ENCODE measurements at places on chromosomes 7 and 10. TPM values are rescaled to one million over a fixed set of nuclear protein-coding genes. Genes with fewer than 3 reads are reported as not detected.
A peak's percentile ranks its signal among the peaks of the same experiment; 100 is the strongest.

YWHAG gene
- 68.4 TPM for total RNA-seq

CPN1 gene
- not detected for total RNA-seq

MAGI2 gene
- 17.0 TPM for total RNA-seq

IFIT1B gene
- total RNA-seq, result not detected

RHEB gene
- total RNA-seq, result 81.4 TPM

DNA sequence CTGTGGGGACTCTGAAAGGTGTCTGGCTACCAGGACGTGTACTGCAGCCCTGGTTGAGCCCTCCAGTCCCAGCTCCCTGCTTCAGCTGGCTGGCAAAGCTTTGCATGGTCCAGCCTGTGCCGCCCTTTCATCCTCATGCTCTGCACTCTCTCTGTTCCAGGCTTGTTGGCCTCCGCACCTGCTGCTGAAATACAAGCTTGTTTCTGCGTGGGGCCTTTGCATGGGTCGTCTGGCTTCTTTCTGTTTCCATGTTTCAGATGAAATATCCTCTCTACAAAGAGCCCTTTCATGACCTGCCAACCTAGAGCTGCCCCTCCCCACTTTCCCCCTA is 45.9 kb downstream of the TSPAN15 start:
- no peak for DNase-seq
- H3K27ac ChIP-seq, result no peak overlapping the region
- no peaks in the 10 kb centered on the region for H3K27me3 ChIP-seq
- H3K4me1 ChIP-seq, result no peaks in the 10 kb centered on the region

DNA sequence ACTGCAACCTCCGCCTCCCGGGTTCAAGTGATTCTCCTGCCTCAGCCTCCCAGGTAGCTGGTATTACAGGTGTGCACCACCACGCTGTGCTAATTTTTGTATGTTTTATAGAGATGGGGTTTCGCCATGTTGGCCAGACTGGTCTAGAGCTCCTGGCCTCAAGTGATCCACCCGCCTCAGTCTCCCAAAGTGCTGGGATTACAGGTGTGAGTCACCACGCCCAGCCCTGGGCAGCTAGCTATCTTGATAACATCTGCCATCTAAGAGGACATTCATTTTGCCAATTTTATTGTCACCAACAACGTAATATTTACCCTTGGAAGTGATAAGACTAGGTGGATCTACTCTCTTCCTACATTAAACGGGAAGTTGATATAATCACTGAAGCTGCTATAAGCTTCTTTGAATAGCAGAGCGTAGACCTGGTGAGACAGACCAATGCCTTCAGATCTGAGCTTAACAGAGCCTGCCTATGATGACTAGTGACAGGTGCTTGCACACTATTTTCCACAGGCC is 39.7 kb upstream of the SLC35B4 start:
- no peaks in the 10 kb centered on the region for H3K27me3 ChIP-seq
- no peak for DNase-seq
- H3K27ac ChIP-seq, result no peak overlapping the region
- no peak overlapping the region for H3K4me3 ChIP-seq

GRCh38 chr10:878895-879294 is 52.6 kb downstream of the LARP4B start:
- no peaks in the 10 kb centered on the region for H3K4me1 ChIP-seq
- H3K4me3 ChIP-seq, result no peak overlapping the region
- peaks cover 10% of the 10 kb centered on the region for H3K36me3 ChIP-seq
- H3K27me3 ChIP-seq, result no peaks in the 10 kb centered on the region
- no peak overlapping the region for H3K27ac ChIP-seq
- peak; percentile 58 for DNase-seq

GRCh38 chr7:11636274-11636673 is 195.7 kb downstream of the THSD7A start:
- no peak overlapping the region for H3K27ac ChIP-seq
- DNase-seq, result no peak
- no peak overlapping the region for H3K4me3 ChIP-seq
- no peaks in the 10 kb centered on the region for H3K27me3 ChIP-seq

- H3K27ac ChIP-seq, result peak overlapping the region; percentile 96
- peaks cover 7% of the 10 kb centered on the region for H3K4me1 ChIP-seq
- H3K27me3 ChIP-seq, result no peaks in the 10 kb centered on the region
- no peak for DNase-seq
These were observed 11.0 kb upstream of the HNRNPF start for GRCh38 chr10:43419997-43420368.

- H3K4me3 ChIP-seq, result no peak overlapping the region
- no peaks in the 10 kb centered on the region for H3K4me1 ChIP-seq
- no peaks in the 10 kb centered on the region for H3K36me3 ChIP-seq
- no peaks in the 10 kb centered on the region for H3K27me3 ChIP-seq
- H3K27ac ChIP-seq, result no peak overlapping the region
These were observed 60.5 kb downstream of the GTF2IRD1 start for GRCh38 chr7:74514131-74514591.

DNA sequence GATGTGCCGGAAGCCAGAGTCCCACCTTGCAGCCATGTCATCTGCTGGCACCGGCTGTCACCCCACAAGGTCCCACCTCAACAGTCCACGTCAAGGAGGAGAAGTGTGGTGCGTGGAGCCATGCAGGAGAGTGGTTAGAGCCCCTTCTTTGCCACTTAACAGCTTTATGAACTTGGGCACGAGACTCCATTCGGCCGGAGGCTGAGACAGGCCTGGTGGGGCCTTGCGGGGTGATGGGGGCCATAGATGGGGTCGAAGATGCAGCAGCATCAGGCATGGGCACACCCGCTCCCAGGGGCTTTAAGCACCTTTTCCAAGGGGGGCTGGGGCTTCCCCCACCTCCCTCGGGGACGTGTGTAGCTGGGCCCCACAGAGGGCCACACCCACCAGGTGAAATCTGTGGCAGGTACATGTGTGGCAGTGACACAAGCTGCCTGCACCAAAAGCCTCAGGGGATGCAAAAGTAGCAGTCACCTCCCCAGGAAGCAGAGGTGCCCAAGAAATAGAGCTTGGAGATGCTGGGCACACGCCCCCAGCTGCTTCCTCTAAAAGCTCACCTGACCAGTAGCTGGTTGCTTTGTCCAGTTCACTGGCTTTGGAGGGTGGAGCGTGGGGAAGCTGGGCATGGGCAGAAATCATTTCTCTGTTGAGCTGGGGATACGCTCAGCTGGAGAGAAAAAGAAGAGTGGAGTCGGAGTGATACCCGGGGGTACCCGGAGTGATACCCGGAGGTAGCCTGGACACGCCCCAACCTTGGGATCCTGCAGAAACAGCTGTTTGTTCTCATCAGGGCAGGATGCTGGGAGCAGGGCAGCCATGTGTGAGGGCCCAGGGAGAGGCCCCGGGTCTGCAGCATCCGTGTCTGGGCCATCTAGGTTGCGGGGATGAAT is 199.8 kb downstream of the EBF3 start:
- no peak overlapping the region for H3K27ac ChIP-seq
- H3K4me1 ChIP-seq, result no peaks in the 10 kb centered on the region
- no peak for DNase-seq
- no peak overlapping the region for H3K4me3 ChIP-seq

GRCh38 chr7:55504093-55504859 is 68.0 kb downstream of the VOPP1 start:
- no peaks in the 10 kb centered on the region for H3K27me3 ChIP-seq
- no peak for DNase-seq
- peaks cover 8% of the 10 kb centered on the region for H3K4me1 ChIP-seq
- H3K36me3 ChIP-seq, result no peaks in the 10 kb centered on the region
- H3K4me3 ChIP-seq, result no peak overlapping the region

DNA sequence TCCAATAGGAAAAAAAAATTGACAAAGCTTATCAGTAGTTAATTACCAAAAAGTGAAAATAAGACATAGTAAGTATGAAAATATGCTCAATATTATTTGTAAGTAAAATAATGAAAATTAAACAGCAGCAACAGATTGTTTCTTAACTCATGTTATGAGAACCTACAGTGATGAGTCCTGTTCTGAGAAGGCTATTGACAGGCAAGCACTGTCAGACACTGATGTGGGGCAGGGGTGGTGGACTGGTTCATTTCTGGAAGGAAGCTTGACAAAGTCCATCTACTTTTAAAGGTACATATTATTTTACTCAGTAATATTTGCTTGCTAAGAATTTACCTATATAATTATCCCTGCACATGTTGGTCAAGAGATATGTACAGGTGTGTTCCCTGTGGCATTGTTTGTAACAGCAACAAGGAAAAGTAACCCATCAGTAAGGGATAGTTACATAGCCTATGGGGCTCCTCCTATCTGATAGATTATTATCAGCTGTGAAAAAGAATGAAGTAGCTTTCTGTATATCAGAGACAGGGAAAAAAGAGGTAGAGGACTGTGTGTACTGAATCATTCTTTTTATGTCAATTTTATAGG is 161.6 kb downstream of the RTKN2 start:
- no peak overlapping the region for H3K27ac ChIP-seq
- no peak for DNase-seq
- H3K36me3 ChIP-seq, result no peaks in the 10 kb centered on the region
- H3K4me3 ChIP-seq, result no peak overlapping the region

- H3K27me3 ChIP-seq, result no peaks in the 10 kb centered on the region
- DNase-seq, result no peak
- no peak overlapping the region for H3K27ac ChIP-seq
- H3K36me3 ChIP-seq, result no peaks in the 10 kb centered on the region
These were observed 15.9 kb downstream of the STK32C start for GRCh38 chr10:132291826-132292225.

GRCh38 chr10:50325449-50326171 is 74.3 kb upstream of the ASAH2 start:
- no peaks in the 10 kb centered on the region for H3K36me3 ChIP-seq
- peaks cover 25% of the 10 kb centered on the region for H3K4me1 ChIP-seq
- peak overlapping the region; percentile 89 for H3K27ac ChIP-seq
- DNase-seq, result peak; percentile 99
- no peaks in the 10 kb centered on the region for H3K27me3 ChIP-seq
- peak overlapping the region; percentile 25 for H3K4me3 ChIP-seq

- no peak overlapping the region for H3K27ac ChIP-seq
- no peak for DNase-seq
- H3K4me1 ChIP-seq, result no peaks in the 10 kb centered on the region
- no peaks in the 10 kb centered on the region for H3K36me3 ChIP-seq
- H3K4me3 ChIP-seq, result no peak overlapping the region
These were observed 116.4 kb upstream of the MKI67 start for GRCh38 chr10:128242641-128243040.

DNA sequence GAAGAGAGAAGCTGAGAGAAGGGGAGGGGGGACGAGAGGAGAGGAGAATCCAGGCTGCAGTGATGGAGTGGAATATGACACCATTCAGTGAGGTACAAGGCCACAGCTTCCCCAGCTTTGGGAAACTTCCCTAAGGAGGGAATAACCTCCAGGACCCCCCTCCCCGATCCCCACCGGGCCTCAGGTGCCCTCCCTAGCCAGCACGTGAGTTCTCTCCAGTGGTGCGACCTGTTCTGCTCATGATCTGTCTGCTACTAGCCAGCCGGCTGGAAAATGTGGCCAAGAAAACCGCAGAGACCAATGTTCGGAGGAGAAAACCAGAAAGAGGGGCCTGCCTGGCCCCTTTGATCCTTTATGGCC is 39.9 kb upstream of the AGK start:
- DNase-seq, result no peak
- no peak overlapping the region for H3K27ac ChIP-seq
- no peaks in the 10 kb centered on the region for H3K36me3 ChIP-seq
- H3K4me3 ChIP-seq, result no peak overlapping the region
- H3K27me3 ChIP-seq, result peaks cover 15% of the 10 kb centered on the region

DNA sequence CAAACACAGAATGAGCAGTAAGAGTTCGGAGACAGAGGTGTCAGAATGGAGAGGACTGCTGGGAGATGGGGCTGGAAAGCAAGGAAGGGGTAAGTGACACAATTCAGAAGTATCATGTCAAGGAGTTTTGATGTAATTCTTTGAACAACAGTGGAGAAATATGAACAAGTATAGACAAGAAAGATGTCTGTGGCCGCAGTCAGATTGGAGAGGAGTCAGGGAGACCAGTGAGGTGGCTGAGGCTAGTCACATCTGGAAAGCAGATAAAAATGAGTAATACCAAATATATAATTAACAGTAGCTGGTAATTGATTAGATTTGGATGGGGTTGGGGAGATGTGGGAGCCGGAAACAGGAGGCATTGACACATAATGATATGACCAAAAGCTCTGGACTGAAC is 540.9 kb downstream of the SUGCT start:
- no peaks in the 10 kb centered on the region for H3K36me3 ChIP-seq
- H3K4me3 ChIP-seq, result no peak overlapping the region
- no peak for DNase-seq
- no peaks in the 10 kb centered on the region for H3K4me1 ChIP-seq

- no peaks in the 10 kb centered on the region for H3K4me1 ChIP-seq
- DNase-seq, result no peak
- H3K4me3 ChIP-seq, result no peak overlapping the region
- H3K36me3 ChIP-seq, result no peaks in the 10 kb centered on the region
- no peak overlapping the region for H3K27ac ChIP-seq
- no peaks in the 10 kb centered on the region for H3K27me3 ChIP-seq
These were observed 592.5 kb downstream of the KCNMA1 start for GRCh38 chr10:77045085-77045484.

- H3K27me3 ChIP-seq, result no peaks in the 10 kb centered on the region
- no peaks in the 10 kb centered on the region for H3K36me3 ChIP-seq
- no peak for DNase-seq
- H3K27ac ChIP-seq, result no peak overlapping the region
- H3K4me3 ChIP-seq, result no peak overlapping the region
These were observed 183.7 kb upstream of the FEZF1 start for GRCh38 chr7:122488241-122488640.

DNA sequence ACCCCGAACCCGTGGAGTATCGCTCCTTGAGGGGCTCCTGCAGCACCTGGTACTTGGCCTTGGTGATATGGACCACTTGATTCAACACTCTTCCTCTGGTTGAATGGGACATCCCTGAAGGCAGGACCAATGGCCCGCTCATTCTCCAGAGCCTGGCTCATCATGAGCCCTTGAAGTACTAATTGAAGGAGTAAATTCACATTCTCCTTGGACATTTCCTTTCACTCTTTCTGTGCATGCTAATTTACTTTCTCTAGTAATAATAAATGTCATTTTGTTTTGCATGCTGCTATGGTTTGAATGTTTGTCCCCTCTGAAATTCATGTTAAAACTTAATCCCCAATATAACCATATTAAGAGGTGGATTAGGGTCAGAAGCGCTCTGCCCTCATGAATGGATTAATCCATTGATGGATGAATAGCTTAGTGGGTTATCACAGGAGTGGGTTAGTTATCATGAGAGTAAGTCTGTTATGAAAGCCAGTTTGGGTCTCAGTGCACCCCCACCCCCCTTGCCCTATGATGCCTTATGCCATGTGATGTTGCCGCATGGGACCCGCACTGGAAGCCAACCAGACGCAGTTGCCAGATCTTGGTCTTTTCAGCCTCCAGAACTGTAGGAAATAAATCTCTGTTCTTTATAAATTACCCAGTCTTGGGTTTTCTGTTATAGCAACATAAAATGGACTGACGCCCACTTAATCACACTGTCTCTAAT is 23.8 kb downstream of the FGFBP3 start:
- no peaks in the 10 kb centered on the region for H3K36me3 ChIP-seq
- H3K4me1 ChIP-seq, result peaks cover 8% of the 10 kb centered on the region
- DNase-seq, result no peak
- no peak overlapping the region for H3K4me3 ChIP-seq

DNA sequence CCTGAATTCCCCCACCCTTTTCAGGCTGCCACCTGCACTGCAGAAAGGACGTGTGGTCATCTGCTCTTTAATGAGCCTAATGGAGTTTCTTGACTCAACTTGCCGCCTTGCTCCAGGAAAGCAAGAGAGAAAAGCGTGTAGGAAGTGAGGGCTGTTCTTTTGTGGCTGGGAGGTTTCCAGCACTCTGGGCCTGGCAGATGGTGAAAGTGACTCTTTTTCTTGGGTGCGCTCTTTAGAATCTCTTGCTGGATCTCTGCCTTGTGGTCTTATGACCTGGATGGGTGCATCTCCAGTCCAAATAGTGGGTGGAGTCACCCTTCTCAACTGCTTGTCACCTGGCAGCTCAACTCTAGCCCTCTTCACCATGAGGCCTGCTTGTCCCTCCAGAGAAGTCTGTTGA is 244.0 kb downstream of the SORCS1 start:
- H3K36me3 ChIP-seq, result no peaks in the 10 kb centered on the region
- H3K27ac ChIP-seq, result no peak overlapping the region
- H3K4me3 ChIP-seq, result no peak overlapping the region
- H3K4me1 ChIP-seq, result no peaks in the 10 kb centered on the region
